Left lung (tissue), 14 donors: ENCODE measurements at places on chromosomes 16 and 17. TPM values are rescaled to one million over a fixed set of nuclear protein-coding genes. Genes with fewer than 3 reads are reported as not detected.

The CCDC154 gene
- total RNA-seq: 1.5 TPM

DNA sequence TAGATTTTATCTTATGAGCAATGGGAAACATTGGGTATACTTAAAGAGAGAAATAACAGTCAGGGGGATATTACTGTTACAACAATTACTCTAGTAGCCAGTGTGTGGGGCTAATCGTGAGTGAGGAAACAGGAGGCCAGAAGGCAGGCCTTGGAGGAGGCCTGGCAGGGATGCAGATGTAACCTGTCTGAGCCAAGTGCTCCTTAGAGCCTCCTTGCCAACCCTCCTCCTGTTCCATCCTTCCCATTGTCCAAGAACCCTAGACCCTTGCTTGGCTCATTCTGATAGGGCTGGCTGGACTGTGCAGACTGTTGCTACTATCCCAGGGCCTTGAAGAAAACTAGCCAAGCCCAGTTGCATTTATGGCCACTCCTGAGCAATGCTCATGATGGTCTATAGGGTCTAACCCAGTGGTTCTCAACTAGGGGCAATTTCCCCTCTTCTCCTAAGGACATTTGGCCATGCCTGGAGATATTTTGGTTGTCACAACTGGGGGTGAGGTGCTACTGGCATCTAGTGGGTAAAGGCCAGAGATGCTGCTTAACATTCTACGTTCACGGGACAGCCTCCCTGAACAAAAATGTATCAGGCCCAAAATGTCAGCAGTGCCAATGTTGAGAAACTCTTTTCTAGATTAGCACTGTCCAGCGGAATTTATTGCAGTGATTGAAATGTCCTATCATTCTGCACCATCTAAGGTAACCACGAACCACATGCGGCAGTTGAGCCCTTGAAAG is 24.4 kb upstream of the WSCD1 start:
- DNase-seq: no peak

- DNase-seq: no peak
Observed at GRCh38 chr17:82249896-82250581, 21.2 kb downstream of the SLC16A3 start.

- DNase-seq: no peak
Observed at GRCh38 chr16:85891776-85892166, 7.2 kb upstream of the IRF8 start.

The ADAM11 gene
- 0.13 TPM for total RNA-seq

DNA sequence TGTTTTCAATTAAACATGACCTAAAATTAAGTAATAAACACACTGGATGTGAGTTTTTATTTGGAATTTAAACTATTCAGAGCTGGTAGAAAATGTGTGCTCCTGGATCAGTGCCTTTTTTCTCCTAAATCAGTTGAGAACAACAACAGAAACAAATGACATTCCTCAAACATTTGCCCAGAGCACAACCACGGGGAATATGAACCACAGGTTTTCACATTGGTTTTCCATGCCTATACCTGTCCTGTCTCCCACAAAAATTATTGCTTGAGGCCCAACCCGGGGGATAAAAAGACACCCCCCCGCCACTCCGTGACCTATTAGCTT is 6.8 kb downstream of the HSBP1 start:
- DNase-seq: no peak

GRCh38 chr17:31144428-31144827 is 49.7 kb downstream of the NF1 start:
- DNase-seq: no peak

The SPATA22 gene
- total RNA-seq: 1.4 TPM

GRCh38 chr17:43469145-43469544 is 14.6 kb upstream of the DHX8 start:
- no peak for DNase-seq

GRCh38 chr17:32350666-32351418 is 885 bp downstream of the ZNF207 start:
- peak; percentile 37 for DNase-seq

DNA sequence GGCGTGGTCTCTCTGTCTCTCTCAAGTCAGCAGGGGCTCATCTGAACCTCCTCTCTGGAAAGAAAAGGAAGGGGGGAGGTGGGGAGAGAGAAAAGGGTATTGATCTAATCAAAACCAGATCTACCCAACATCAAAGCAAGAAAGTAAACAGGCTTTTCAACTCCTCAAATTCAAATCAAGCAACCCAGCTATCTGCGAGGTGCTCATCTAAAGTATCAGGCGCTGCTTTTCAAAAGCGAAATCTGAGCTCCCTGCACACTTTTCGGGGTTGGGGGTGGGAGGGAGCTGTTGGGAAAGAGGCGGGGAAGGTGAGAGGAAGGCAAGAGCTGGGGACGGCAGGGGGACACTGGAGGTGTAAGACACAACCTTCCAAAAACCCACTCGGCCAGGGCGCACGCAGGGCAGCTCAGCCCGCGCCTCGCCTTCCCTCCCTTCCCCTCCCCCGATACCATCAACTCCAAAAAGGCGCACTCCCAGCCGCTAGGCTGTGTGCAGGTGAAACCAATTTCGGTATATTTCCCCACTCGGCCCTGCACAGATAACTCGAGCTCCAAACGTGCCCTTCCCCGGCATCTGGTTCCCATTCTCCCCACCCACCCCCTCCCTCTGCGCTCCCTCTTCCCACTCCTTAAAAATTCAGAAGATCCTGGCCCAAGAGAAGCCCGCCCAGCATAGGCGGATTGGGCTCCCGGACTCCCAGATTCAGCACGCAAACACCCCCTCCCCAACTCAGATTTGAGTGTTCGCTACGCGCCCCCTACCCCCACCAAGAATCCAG is 2.6 kb downstream of the AXIN2 start:
- DNase-seq: no peak

GRCh38 chr16:3091551-3091950 is 7.5 kb downstream of the ZSCAN10 start:
- DNase-seq: no peak

GRCh38 chr17:5210614-5211252 is 19.1 kb upstream of the ZNF594 start:
- DNase-seq: no peak

- no peak for DNase-seq
Observed at GRCh38 chr17:51124640-51125503, 4.2 kb upstream of the SPAG9 start.

DNA sequence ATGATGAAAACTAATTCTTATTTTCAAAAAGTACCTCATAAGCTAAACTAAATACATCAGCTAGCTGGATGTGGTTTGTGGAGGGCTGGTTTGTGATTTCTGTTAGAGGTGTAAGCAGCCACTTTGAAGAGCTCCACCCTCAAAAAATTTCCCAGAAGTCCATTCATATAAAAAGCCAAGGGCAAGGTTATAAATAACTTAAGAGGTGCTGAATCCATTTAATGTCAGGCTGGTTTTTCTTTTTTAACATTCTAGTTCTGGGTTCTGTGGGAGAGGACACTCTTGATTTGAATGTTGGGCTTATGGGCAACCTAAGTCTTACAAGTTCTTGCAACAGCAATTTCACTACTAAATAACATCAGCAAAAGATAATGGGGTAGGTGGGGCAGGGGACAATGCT is 3.4 kb upstream of the WIPI1 start:
- DNase-seq: no peak

GRCh38 chr16:3541527-3542155 is 35.6 kb downstream of the NLRC3 start:
- no peak for DNase-seq

DNA sequence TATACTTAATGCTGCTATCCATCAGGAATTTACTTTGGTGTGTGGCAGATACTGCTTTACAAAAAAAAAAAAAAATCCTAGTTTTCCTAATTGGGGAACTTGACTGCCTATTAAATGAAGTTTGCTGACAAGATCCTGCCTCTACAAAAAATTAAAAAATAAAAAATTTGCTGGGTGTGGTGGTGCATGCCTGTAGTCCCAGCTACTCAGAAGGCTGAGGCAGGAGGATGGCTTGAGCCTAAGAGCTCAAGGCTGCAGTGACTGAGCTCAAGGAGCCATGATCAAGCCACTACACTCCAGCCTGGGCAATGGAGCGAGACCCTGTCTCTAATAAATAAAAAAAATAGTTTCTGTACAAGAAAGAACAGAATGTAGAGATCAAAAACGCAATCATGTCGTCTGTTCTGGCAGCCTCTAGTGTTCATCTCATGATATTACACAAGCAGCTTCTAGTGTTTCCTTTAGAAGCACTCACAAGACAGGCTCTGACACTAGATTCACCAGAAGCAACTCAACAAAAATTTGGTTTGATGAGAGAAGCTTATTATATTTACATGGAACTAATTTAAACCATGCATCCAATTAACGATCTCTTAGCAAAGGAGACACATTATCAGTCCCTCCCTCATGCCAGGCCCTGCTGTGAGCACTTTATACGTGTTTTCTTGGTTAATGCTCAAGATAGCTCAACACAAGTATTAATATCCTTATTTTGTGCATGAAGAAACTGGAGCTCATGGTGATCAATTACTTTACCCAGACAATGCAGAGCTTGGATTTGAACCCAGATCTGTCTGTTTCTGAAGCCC is 6.8 kb upstream of the KRTAP17-1 start:
- DNase-seq: peak; percentile 30

DNA sequence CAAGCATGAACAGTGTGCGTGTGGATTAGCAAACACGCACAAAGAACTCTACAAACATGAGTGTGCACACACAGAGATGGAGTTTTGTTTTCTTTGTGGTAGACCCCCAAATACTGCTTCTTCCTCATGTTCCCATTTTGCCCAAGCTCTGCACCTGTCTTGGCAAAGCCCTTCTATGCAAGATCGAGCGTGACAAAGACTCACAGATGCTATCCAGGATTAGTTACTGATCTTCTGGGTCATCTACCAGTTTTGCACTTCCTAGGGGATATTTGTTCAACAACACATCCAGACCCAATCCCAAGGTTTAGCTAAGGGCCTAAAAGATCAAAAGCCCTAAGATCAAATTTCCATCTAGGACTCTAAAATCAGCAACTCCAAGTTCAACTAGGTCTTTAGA is 16.0 kb downstream of the LRRC36 start:
- DNase-seq: no peak

GRCh38 chr16:27475561-27475960 is 73.6 kb downstream of the IL21R start:
- DNase-seq: no peak

GRCh38 chr17:2299136-2299535 is 4.4 kb downstream of the SMG6 start:
- DNase-seq: no peak

The DNAAF8 gene
- total RNA-seq: 1.2 TPM

The PLA2G10 gene
- total RNA-seq: 18.6 TPM

GRCh38 chr16:51453251-51453650 is 302.2 kb upstream of the SALL1 start:
- no peak for DNase-seq

- DNase-seq: no peak
Observed at GRCh38 chr17:82101301-82101715, 3.3 kb upstream of the FASN start.

DNA sequence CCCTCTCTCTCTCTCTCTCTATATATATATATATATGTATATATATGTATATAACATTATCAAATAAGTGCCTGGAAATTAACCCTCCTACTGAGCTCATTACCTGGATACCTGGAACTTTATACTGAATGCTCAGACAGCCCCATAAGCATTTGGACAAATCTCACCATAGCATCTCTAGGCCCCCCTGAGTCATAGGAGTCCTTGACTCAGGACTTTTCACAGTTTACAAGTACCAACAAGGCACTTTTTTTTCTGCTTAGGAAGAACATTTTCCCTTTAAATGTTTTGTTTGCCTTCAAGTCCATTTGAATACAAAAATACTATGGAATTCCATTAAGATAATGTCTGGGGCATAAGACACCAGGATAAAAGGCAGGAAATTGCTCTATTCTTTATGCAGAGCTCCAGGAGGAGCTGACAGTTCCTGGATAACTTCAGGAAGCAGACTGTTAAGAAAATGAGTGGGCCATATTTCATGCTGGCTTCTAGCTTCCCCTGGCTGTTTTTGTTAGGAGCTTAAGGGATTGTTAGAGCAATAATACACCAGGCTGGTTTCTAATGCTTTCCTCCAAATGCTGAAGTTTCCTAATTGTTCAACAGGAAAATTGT is 171.7 kb upstream of the ASIC2 start:
- no peak for DNase-seq
